Hematopoietic multipotent progenitor cell treated with erythropoietin and hydrocortisone succinate and interleukin-3 and kit ligand, for 4 days (in vitro differentiated cells): ENCODE measurements at places on chromosomes 3 and 15.

DNA sequence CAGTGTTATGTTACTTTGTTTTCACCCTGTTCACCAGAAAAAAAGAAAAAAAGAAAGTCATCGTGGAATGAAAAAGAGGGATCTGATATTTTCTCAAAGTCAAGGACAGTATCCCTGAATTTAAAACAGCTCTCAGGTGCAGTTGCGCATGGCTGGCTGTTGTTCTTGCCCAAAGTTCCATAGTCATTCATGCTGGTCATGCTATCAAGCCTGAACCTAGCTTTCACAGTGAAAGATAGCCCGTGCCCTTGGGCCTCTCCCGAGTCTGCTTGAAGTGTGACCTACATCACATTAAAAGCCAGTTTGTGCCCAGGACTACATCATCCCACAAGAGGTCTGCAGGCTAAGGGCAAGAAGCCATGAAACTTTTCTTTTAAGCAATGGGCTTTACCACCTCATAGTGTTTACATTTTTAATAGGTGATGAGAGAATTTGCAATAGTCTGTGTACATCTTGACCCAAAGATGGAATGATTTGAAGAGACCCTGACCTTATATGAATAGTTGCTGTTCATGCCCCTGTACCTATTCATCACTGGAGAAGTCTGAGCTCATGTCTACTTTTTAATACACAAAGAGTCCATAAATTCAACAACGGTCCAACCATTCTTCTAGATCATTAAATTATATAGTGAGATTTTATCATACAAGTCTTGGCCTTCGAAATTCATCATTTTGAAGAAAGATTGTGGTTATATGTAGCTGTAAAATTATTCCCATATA lies 522.5 kb upstream of the MCTP2 start:
- no peak for DNase-seq

- no peak for DNase-seq
Observed at GRCh38 chr3:186540835-186541226, 3.3 kb downstream of the CRYGS start.

DNA sequence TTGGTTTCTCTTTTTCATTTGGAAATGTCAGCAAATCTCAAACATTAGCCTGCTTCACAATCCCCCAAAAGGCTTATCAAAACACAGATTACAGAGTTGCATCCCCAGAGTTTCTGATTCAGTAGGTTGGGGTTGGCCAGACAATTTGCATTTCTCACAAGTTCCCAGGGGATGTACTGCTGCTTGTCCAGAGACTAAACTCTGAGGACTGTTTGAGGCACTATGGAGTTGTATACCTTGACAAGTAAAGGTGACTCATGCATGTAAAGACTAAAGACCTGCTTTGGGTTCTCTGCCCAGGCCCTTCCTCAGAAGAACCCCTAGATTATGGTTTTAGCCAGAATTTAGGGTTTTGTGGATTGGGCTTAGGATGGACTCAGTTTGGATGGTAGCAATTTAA lies 151.1 kb upstream of the ARHGEF26 start:
- DNase-seq, result no peak

GRCh38 chr3:53109891-53110771 lies 20.1 kb downstream of the RFT1 start:
- peak; percentile 85 for DNase-seq

- peak; percentile 71 for DNase-seq
Observed at GRCh38 chr3:155018621-155019330, 61.3 kb upstream of the MME start.

DNA sequence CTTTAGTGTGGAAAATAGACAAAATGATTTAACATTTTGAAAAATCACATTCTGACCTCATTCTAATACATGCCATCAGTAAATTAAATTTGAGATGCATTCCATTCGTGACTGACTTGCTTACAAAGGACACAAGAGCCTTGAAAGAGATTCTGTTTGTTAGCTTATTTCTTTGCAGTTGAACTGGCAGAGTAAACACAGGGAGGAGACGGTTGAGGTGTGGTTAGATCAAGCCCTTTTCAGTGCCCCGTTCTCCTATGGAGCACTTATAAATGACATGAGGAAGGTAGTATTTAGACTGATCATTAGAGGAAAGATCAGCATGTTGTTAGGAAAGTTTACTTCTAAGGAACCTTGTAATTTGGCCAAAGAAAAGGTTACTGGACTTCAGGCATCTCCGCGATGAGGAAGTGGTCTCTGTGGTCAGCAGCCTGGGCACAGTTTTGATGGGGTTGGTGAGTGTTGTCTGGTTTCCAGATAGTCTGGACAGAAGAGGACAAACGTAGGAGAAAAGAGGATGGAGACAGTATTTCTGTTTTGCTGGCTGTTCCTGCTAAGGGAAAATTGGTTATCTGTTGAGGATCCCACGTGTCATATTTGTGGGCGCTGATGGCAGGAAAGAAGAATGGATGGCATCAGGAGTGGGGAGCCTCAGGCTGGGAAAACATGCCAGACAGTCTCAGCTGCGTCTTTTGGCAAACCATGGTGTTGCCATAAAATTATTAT lies 328.9 kb upstream of the TBL1XR1 start:
- DNase-seq, result peak; percentile 65

DNA sequence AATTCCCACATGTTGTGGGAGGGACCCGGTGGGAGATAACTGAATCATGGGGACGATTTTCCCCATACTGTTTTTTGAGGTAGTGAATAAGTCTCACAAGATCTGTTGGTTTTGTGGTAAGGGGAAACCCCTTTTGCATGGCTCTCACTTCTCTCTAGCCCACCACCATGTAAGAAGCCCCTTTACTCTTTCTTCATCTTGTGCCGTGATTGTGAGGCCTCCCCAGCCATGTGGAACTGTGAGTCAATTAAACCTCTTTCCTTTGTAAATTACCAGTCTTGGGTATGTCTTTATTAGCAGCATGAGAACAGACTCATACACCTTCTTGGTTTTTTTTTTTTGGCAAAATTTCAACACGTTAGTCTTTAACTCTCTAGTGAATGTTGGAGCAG lies 18.1 kb downstream of the ARL8B start:
- DNase-seq, result no peak

GRCh38 chr3:124121379-124122312 lies 129.7 kb upstream of the ROPN1 start:
- peak; percentile 3 for DNase-seq

DNA sequence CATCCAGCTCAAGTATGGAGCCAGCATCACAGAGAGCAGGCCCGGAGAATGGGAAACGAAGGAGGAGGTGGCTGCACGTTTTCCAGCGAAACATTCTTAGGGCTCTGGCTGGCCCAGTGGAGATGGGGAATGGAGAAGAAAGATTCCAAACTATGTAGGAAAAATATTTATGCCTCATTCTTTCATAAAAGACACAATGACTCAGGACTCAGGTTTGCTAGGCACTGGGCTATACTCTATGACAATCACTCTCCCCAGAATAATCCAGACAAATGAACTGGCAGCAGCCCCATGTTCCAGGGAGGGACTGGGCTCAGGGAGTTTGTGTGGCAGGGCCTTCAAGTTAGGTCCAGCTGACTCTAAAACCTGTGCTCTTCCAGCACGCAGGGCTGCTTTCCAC lies 110.8 kb upstream of the RAD18 start:
- no peak for DNase-seq

DNA sequence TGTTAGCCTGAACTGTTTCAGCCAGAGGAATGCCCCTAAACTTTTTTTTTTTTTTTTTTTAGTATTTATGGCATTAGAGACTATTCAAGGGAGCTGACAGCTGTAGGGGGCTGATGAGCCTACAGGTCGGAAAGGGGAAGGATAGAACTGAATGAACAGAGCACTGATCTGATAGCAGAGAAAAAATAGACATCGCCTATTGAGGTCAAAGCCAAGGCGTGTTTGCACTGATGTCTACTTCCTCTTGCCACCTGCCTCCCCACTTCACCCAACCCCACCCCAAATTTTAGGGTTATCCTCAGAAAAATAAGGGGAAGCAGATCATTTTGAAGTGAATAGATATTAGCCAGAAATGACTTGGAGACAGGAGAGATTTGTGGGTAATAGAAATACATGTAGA lies 3.0 kb upstream of the ZMAT3 start:
- peak; percentile 73 for DNase-seq

DNA sequence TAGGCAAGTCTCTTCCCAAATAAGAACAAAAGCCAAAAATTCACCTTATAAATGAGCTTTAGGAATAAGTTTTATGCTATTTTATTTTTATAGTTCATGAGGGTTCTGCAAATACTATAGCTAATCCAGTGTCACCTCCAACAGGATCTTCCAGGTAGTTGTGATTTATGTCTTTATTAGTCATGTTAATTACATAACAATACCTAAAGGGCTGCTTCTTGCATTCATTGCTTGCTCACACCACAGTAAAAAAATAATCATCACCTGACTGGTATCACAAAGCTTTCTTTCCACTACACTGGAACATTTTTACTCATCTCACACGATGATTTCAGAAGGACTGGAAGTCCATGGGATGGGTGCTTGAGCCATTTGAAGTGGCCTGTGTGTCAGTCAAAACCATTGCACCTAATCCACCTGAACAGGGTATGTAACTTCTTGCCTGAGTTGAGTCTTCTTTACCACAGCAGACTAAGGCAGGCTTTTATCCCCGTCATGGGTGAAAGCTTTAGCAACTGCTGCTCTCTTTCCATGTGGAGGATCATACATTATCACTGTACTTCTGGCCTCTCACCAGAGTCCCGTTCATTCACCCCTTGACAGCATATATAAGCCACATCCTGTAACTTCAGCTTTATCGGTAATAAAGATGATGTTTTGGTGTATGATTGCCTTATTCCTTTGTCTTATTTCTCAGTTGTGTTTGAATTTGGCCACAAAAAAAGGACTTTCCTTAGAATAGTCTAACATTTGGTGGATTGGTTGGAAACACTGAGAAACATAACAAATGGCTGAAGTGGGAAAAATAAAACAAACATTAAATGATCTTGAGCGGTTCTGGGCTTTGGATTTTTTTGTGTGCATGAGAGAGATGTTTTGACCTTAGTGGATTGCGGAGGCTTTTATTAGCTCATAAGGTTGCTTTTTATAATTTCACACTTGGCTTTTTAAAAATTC lies 382.6 kb upstream of the THBS1 start:
- no peak for DNase-seq

DNA sequence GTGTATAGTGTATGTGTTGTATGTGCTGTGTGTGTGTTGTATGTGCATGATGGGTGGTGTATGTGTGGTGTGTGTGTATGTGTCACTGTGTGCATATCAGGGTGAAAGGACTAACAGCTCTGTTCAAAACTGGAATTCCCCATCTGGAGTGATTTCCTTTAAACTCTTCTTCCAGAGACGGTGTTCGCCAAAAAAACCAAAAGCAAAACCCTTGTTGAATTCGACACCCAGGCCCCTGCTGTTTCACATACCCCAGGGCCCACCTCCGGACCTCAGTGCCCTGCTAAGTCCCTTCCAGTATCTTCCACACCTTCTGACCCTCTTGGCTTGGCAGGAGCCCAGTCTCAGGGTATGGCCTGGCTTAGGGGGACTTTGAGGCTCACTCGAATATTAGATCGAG lies 44.9 kb upstream of the SEC13 start:
- no peak for DNase-seq

DNA sequence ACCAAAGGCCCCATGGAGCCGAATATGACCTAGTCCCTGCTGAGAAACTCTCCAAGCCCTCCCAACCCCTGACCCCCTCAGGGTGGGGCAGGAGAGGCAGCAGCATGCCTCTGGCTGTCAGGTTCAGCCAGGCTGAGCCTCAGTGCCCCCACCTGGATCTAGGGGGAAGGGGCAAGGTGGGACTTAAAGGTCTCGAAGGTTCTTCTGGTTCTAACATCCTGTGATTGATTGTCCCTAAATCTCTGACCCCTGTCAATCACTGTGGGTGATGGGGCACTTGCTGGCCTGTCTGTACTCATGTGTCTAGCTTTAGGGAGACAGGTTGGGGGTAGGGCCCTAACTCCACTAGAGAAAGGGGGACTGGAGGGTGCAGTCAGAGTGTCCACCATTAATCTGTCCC lies 13.8 kb downstream of the NBEAL2 start:
- no peak for DNase-seq

DNA sequence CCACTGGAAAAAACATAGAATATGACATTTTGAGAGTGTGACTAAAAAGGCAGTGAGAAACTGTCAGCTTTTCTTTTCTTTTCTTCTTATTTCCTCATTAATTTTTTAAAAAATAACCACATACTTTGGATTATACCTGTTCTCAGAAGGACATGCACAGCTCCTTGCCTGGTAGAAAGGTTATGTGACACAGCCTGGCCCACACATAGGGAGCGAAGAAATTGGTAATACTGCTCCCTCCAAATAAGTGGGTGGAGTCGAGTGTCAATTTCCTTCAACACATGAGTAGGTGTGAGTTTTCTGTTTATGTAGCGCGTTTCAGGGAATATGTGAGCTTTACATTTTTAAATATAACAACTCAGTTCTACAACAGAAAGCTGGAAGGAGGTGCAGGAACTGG lies 28.9 kb upstream of the RAD18 start:
- DNase-seq, result no peak

DNA sequence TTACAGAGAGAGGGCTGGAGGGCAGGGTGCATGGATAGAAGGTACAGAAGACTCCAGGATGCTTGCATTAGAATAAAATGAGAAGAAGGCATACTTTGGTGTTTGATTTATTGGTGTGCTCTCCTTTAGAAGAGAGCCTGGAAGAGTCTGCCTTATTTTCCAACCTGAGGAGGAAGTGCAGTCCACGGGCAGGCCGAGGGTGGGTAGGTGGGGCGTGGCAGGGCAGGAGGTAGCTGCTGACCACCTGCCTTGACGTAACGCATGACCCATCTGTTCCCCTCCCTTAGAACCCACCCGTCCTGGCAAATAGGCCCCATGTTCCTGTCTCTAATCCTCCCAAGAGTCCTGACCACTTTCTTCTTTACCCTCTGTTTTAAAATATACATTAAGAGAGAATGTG lies 222.3 kb upstream of the LYSMD4 start:
- no peak for DNase-seq

DNA sequence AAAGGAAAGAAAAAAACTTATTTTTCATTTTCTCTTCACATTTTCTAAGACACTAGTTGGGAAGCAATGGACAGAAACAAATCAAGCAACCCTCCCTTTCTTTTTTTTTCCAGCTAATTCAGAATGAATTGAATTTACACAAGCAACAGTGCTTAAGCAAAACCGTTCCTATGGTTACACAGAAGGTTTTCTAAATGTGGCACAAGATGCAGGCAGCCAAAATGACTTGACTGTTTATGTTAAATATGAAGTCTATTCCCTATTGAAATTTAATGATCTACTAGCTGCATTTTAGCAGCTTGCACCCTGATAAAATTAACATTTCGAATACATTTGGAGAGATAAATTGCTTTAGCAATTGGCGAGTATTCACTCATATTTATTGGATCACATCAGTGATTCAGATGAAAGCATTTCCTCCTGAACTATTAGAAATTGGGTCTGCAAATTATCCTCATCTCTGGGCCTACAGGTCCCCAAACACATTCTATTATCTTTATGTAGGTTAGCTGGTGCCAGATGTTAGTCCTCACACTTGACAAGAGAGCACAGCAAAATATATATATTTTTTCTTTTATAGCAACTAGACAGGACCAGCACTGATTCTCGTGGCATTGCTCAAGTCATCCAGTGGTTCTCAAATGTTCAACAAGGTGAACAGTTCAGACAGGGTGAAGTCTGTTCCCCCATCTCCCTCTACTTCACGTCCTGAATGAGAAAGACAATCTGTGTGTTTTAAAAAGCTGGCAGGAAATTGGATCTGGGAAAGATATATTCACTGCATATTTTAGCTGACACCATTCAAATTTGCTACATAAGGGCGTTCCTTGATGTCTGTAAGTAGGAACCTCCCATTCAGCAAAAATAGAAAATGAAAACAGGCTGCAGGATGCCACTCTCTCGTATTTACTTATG lies 463.6 kb upstream of the KCNMB2 start:
- DNase-seq, result no peak
